Natural killer cell treated with Interleukin-12 subunit alpha and Interleukin-12 subunit beta and Interleukin-15 and Interleukin-18, amount 100 ng/mL, for 72 hours (primary cell): ENCODE measurements at places on chromosomes 11 and 22.

DNA sequence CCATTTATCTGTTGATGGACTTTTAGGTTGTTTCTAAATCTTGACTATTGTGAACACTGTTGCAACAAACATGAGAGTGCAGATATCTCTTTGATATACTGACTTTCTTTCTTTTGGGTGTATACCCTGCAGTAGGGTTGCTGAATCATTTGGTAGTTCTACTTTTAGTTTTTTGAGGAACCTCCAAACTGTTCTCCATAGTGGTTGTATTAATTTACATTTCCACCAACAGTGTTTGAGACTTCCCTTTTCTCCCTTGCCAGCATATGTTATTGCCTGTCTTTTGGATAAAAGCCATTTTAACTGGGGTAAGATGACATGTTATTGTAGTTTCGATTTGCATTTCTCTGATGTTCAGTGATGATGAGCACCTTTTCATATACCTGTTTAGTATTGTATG is 330.0 kb downstream of the DDX10 start:
- no peak for DNase-seq

DNA sequence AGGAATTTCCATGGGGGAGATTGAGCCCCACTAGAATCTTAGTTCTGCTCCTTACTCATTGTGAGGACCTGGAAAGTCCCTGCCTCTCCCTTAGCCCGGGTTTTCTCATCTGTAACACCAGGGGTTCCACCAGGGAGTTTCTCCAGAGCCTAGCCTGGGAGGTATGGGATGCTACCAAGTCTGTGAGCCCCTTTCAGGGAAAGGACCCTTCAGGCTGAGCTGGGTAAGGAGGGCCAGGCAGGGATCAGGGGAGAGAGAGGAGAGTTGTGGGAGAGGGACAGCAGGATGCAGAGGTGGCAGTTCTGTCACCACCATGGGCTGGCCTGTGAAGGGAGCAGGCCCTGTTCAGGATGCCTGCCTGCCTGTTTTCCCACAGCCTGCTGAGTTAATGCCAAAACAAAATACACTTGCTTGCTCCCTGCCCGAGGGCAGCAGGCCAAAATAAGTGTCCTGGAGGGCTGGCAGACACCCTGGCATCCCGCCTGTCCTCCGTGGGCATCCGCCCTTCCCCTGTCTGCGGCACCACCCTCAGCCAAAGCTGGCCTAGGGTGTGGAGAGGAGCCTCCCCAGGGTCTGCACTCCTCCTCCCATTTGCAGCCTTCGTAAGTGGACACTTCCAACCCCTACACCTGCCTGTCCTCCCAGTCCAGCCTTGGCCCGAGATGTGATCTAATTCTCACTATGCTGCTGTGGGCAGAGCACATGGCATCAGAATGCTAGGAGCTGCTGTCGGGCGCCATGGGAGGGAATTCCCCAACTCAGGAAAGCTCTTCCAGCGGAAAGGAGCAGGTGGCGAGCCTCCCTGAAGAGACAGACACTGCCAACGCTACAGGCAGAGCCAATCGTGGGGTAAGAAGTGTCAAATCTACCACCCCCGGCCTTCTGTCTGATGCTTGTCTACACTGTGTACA is 5.9 kb upstream of the FCHSD2 start:
- DNase-seq, result peak; percentile 74

DNA sequence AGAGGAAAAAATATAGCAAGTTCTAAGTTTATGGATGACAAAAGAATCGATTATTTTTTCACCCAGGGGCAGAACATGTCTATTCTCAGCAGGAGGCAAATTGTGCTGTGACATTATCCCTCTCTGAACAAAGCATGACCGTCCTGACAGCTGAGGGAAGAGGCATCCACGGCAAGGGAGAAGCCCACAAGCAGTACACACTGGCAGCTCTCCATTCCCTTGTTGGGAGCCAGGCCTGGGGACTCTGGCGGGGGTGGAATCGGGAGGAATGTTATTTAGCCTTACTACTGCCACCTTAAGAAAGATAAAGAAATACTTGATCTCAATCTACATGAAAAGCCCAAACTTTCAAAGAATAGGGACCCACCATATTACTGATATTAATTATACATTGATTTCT is 3.4 kb downstream of the KIRREL3 start:
- no peak for DNase-seq

DNA sequence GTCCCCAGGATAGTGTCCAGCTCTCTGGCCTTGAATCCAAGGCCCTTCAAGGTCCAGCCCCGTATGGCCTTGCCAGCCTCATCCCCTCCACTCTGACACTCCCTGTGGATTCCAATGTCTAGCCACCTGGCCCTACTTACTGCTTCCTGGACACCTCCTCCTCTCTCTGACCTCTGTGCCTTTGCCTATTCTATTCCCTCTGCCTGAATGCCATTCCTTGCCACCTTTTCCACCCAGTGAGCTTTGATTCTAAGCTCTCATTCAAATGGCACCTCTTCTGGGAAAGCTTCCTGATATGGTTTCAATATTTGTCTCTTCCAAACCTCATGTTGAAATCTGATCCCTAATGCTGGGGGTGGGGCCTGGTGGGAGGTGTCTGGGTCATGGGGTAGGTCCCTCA is 31.9 kb upstream of the TTLL12 start:
- no peak for DNase-seq

GRCh38 chr22:32777987-32778386 is 23.5 kb upstream of the TIMP3 start:
- no peak for DNase-seq
